ENCODE measurements at places on chromosomes 3 and 15.
A peak's percentile ranks its signal among the peaks of the same experiment; 100 is the strongest.

DNA sequence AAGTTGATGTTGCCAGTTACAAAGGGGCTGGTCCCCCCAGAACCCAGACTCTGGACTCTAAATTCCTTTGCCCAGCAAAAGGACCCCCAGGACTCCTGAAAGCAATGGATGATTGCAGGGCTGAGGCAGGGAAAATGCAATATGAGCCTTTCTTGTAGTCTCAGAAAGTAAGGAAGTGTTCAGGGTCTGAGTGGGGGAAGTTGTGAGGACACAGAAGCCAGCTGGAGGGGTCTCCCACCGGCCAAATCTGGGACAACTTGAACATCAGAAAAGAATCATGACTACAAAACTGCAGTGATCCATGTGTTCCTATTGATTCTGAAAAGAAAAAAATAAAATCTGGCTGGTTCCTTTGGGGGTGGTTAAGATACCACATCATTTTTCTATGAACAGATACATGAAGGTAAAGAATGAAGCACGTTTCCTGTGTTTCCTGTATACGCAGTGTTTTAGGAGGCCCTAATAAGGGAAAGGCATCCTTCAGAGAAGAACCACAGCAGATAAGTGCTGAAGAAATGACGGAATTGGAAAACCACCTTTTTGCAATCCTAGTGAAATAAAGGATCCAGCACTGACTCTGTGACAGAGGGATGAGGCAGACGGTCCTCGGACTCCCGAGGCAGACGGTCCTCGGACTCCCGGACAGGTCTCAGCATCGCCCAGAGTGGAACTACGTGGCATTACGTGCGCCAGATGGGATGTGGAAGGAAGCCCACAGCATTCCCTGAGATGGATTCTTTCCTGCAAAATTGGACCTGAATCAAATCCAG is 22.2 kb upstream of the GRIP2 start:
- no peak for DNase-seq

GRCh38 chr15:80457896-80458295 is 53.7 kb downstream of the ARNT2 start:
- DNase-seq: no peak

GRCh38 chr3:131444180-131444579 is 58.6 kb downstream of the MRPL3 start:
- DNase-seq: no peak

- DNase-seq: no peak
Observed at GRCh38 chr3:69012100-69012799, 1.2 kb downstream of the EOGT start.

DNA sequence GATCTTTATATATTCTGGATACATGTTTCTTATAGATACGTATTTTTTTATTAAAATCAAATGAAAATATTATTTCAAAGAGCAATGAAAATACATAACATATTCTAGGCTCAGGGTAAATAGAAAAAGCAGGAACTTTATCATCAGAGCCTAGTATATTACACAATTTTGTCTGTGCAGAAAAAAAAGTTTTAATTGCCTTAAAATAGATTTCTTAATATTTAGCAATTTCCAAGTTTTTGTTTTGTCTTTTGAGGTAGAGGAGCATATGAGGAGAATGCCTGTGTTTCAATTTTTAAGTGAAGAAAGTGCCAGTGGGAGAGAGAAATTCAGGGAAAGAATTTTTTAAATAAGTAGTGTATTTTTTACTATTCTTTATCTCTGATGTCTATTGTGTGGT is 10.5 kb downstream of the CAPN7 start:
- no peak for DNase-seq

DNA sequence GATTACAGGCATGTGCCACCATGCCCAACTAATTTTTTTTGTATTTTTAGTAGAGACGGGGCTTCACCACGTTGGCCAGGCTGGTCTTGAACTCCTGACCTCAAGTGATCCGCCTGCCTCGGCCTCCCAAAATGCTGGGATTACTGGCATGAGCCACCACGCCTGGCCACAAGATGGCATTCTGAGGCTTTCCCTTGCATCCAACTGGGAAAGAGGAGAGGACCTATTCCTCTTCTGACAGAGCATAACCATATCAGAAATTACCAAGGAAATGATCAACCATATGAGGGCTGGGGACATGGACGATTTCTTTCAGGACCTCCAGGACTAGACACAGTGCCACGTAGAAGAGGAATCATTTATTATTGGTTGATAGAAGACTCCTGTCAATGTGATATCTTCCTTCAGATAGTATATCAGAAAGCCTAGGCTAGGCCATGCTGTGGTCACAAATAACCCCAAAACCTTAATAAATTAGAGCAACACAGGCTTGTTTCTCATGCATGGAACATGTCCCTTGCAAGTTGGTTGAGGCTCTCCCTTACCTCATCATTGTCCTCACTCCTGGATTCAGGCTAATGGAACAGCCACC is 372.3 kb upstream of the IL12A start:
- DNase-seq: peak; percentile 21

DNA sequence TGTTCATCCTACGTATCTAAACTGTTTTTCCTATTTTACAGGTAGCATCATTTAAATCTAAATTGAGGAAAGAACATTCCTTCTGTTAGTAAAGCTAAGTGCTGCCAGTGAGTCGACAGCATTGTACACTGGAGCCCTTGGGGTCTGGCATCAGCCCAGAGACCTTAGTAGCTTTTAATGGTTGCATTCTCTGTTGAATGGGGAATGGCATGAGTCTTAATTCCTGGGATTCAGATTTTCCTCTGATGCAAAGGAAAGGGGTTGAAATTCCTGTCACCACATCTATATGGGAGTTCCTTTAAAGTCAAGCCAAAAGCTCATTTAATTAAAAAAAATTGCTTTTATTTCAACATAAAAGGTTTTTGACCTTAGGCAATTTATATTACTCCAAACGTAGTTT is 148.4 kb upstream of the GBE1 start:
- DNase-seq: no peak

DNA sequence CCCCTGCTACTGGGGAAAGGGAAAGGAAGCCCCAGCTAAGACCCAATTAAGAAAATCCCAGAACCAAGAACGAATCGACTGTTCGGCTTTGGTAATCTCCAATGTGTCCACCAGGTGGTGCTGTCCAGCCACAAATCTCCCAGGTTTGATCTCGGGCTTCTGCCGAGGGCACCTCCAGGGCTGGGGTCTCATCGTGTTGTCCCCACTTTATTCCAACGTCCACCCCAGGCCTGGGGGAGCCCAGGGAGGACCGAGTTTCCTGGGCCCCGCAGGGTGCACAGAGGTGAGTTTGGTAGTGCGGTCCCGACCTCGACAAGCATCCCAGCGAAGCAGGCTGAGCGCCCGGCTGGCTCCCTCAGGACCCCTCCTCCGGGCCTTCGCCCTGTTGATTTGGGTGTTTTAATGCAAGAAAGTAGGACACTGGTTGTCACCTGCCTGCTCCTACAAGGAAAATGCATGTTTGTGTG is 185.1 kb downstream of the GOLGA6L6 start:
- DNase-seq: peak; percentile 86

GRCh38 chr3:25456723-25457670 is 28.9 kb downstream of the RARB start:
- no peak for DNase-seq

- no peak for DNase-seq
Observed at GRCh38 chr3:38653685-38654537, 4.4 kb upstream of the SCN5A start.

DNA sequence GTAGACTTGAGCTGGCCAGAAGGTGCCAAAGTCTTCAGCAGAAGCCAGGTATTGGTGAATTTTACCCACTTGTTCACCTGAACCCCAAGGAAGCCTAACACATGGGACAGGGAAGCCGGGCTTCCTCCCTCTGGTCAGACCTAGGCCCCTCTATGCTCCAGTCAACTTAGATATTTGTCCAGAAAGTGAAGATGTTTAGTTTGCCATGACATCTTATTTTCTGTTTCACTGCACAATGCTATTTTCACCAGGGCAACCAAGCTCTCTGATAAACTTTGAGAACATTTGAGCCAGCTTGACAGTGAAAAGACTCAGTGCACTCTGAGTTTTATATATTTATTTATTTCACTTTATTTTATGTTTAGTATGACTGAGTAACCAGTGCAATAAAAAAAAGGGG is 71.0 kb downstream of the SOX14 start:
- no peak for DNase-seq

DNA sequence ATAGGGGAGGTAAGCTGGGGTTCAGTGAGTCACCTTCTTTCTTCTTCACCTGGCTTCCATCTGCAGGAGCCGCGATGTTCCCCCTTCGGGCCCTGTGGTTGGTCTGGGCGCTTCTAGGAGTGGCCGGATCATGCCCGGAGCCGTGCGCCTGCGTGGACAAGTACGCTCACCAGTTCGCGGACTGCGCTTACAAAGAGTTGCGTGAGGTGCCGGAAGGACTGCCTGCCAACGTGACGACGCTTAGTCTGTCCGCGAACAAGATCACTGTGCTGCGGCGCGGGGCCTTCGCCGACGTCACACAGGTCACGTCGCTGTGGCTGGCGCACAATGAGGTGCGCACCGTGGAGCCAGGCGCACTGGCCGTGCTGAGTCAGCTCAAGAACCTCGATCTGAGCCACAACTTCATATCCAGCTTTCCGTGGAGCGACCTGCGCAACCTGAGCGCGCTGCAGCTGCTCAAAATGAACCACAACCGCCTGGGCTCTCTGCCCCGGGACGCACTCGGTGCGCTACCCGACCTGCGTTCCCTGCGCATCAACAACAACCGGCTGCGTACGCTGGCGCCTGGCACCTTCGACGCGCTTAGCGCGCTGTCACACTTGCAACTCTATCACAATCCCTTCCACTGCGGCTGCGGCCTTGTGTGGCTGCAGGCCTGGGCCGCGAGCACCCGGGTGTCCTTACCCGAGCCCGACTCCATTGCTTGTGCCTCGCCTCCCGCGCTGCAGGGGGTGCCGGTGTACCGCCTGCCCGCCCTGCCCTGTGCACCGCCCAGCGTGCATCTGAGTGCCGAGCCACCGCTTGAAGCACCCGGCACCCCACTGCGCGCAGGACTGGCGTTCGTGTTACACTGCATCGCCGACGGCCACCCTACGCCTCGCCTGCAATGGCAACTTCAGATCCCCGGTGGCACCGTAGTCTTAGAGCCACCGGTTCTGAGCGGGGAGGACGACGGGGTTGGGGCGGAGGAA is 2.6 kb downstream of the ISLR2 start:
- DNase-seq: no peak
